Right lung (tissue), 10 donors: ENCODE measurements at places on chromosomes 4 and X. TPM values are rescaled to one million over a fixed set of nuclear protein-coding genes. Genes with fewer than 3 reads are reported as not detected.

AKAP14 gene
- 5.5 TPM for polyA plus RNA-seq

DNA sequence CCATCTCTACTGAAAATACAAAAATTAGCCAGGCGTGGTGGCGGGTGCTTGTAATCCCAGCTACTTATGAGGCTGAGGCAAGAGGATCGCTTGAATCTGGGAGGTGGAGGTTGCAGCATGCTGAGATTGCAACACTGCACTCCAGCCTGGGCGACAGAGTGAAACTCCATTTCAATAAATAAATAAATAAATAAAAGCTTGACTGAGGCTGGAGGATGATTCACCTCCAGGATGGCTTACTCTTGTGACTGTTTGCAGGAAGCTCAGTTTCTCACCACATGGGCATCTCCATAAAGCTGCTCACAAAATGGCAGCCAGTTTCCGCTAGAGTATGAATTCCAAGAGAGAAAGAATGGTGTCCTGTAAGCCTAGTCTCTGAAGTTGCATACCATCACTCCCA lies 191.7 kb upstream of the EDNRA start:
- no peak for DNase-seq

- no peak for DNase-seq
Measured at GRCh38 chr4:74543231-74543781, 98.4 kb downstream of the AREG start.

GRCh38 chrX:18490806-18491555 lies 65.6 kb downstream of the CDKL5 start:
- peak; percentile 2 for DNase-seq
